ENCODE measurements at places on chromosomes 2 and 18.
A peak's percentile ranks its signal among the peaks of the same experiment; 100 is the strongest.

DNA sequence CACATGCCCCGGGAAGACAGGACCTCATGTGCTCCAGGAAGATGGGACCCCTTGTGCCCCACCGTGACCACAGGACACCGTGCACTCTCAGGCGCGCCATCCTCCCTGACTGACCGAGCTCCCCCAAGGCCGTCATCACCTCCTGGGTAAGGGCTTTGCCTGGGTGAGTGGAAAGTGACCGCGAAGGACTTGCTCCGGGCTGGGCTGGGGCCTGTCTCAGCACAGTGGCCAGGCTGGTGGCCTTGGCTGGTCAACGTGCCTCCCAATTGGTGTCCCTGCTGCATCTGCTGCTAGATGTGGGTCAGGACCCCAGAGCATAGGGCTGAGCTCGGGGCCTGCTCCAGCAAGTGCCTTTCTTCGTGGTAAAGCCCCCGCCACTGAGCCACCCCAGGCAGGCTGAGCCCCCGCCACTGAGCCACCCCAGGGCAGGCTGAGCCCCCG, 69.7 kb upstream of the CTDP1 start:
- DNase-seq = no peak

- no peak for DNase-seq
These were observed 119.6 kb downstream of the LCLAT1 start for GRCh38 chr2:30566631-30567030.

- DNase-seq = no peak
These were observed 82.5 kb downstream of the TGFA start for GRCh38 chr2:70471129-70471528.

- no peak for DNase-seq
These were observed 59.4 kb upstream of the NEDD4L start for GRCh38 chr18:57984490-57985115.

GRCh38 chr2:195092341-195092740, 564.7 kb upstream of the SLC39A10 start:
- no peak for DNase-seq

DNA sequence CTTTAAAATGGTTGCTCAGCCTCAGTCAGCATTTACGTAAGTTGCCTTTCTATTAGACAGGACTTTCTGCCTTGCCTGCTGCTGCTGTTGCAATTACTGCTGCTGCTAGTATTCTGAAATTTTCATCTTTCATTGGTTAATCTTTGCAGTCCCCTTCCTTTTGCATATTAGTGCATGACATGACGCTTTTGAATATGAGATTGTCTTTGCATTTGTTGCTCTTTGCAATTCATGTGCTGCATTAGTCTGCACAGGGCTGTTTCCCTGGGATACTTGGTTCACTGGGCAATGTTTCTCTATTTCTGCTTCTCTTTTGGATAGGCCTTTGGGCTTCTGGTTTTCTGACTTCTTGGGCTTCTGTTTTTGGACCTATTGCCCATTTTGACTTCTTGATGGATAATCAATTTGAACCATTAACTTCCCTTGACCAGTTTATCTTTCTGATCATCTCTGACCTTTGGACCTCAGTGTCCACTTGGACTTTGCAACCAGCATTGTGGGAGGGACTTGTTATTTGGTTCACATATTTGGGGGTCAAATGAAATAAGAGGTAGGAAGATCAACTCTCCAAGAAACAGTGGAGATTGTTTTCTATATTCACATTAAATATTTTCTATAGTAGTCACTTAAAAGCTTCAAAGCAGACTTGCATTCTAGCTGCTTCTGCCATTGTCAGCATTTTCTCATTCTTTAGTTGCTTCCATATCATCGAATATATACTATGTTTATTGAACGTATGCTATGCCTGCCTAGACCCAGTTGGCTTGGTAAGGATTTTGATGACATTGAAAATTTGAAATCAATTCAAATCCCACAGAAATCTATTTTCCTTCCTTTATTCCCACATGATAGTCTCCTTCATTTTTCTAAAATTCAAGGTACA, 12.5 kb upstream of the BUB1 start:
- DNase-seq = no peak

GRCh38 chr2:179936141-179936540, 71.0 kb downstream of the CWC22 start:
- no peak for DNase-seq

DNA sequence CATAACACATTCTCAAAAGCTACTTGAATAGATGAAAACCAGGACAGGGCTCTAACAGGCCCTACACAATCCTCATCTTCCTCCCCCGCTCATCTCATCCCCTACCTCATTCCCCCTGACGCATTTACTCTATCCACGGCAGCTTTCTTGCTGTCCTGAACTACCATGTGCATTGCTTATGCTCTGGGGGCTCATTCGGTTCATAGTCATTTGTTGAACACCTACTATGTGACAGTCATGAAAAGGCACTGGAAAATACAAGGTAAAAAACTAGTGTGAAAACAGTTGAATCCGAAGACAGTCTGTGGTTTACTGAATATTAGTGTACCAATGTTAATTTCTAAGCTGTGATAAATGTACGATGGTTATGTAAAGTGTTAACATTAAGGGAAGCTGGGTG, 797 bp downstream of the EIPR1 start:
- no peak for DNase-seq

DNA sequence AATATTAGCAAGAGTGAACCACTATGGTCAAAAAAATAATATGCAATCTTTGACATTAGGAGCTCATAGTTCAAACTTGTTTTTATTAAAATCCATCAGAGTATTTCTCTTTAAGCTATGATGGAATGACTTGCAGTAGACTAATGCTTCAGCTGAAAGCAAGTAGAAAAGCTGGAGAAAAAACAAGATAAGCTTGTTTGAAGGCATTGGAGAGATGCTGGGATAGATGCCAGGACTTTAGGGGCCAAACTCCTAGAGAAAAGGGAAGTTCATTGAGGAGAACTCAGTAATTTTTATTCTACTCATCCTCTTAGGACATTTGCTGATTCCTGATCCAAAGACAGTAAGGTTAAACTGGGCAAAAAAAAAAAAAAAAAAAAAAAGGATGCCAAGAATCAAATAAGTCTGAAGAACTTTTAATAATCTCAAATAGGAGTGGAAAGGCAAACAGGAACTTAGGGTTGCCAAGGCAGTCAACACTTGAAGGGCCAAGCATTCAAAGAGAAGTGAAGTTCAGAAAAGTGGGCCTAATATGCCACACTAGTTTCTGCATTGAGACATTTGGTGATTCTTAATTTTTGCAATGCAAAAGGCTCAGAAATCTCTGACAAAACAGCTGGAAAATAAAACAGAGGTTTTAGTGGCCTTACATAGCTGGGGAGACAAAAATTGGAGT, 19.7 kb upstream of the AFF3 start:
- DNase-seq = no peak

DNA sequence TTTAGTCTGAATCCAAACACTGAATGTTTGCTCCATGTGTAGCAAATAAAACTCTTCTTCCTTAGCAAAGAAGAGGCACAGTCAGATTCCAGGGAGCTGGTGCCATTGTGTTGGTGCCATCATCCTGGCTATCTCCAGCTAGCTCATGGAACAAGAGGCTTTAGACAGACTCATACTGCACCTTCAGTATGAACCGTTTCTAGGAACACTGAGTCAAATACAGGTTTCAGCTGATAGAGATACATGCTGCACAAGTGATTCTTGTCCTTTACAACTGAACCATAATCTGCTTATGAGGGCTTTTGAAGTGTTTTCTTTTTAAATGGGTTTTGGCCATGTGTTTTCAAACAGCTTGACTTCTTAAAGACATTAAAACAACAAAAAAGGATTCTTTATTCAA, 57.9 kb downstream of the DYNC1I2 start:
- DNase-seq = no peak

DNA sequence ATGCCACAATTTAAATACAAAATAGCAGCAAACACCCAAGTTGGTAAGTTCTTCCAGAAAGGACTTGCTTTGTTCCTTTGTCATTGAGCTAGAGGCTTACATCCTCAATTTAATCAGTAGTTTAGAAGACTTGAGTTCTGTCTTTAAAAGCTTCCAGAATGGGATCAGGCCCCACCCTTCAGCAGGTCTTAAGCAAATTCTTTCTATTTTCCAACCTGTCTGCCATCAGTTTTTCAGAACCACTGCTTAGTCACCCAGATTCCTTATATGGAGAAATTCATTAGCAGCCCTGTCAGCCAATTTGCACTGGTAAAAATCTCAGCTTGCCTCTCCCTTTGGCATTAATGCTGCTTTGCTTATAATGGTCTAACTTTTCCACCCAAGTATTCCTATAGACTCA, 263.6 kb upstream of the HNMT start:
- DNase-seq = no peak

DNA sequence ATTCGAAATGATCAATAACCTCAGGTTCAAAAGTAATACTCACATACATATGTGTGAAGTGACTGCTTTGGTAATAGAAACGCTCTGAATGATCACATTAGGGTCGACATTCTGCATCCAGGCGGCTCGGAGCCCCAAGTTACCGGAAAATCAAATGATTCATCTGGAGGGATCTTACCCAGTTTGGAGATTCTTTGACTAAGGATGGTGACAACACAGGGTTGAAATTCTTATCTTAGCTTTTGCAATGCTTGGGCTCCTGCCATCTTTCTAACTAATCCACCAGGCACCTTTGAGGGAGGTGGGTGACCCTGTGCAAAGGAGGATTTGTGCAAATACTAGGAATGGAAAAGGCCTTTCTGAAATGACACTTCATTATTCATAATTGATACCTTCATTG, 10.8 kb downstream of the GBX2 start:
- DNase-seq = no peak

GRCh38 chr2:14567561-14567960, 65.0 kb upstream of the LRATD1 start:
- DNase-seq = no peak

- no peak for DNase-seq
These were observed 24.3 kb downstream of the NCKAP1 start for GRCh38 chr2:183014005-183014404.

GRCh38 chr2:230866756-230867523, 2.2 kb downstream of the ITM2C start:
- peak; percentile 74 for DNase-seq

GRCh38 chr2:7672027-7672684, 754.9 kb downstream of the RNF144A start:
- peak; percentile 78 for DNase-seq

GRCh38 chr18:47036298-47036874, 965 bp upstream of the ELOA2 start:
- DNase-seq = no peak

DNA sequence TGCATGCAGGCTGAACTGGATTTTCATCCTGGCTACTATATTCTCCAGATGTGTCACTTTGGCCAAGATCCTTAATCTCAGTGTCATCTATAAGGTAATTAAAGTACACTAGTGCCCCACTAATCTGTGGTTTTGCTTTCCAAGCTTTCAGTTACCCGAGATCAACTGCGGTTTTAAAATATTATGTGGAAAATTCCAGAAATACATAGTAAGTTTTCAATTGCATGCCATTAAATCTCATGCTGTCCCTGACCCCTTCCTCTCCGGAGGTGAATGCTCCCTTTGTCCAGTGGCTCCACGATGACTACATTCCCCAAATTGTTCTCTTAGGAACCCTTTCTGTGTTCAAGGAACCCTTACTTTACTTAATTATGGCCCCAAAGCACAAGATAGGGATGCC, 5.3 kb upstream of the TYMS start:
- DNase-seq = no peak

DNA sequence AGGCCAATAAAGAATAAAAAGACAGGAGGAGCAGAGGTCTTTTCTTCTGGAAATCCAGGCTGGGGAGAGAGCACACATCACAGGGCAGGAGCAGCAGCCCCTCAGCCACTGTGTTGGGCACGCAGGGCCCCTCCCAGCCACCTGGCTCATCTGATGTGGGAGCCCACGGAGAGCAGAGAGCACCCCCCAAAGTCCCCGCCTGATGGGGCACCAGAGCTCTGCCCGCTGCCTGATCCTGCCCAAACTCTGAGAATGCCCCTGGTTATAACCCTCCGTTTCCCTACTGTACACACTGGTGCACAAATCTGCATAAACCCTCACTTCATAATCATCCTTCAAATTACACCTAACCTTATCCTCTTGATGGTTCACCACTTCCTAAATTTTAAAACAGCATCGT, 111.3 kb downstream of the HDAC4 start:
- no peak for DNase-seq

DNA sequence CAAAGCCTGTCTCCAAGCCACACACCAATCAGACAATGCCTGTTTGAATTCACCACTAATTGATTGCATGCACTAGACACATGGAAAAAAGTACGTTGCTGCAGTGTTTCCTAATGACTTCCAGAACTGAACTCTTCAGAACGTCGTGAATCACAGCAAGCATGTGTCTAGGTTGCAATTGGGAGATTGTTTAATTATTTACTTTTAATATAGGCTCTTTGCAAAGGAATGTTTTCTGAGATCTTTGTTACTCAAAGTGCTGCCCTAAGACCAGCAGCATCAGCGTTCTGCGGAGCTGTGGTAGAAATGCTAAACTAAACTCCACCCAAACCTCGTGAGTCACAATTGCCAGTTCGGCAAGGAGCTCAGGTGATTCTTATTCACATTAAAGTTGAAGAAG, 52.7 kb upstream of the CCDC68 start:
- DNase-seq = no peak

DNA sequence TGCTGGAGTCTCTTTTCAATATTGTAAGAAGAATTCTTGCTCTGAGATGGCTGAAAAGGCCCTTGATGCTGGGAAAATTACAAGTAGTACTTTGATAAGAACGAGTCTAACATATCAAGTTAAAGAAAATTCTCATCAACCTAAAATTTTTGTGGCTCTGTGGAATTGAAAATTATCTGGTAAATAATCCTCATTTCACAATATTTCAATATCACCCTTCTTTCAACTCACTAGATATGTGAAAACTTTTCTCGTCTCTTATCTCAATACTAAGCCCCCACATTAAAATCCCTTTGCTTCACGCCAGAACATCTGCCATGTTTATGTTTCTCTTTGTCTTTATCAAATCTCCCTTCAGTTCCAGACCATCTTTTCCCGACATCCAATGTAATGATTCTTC, 448.8 kb downstream of the ZNF516 start:
- DNase-seq = no peak

DNA sequence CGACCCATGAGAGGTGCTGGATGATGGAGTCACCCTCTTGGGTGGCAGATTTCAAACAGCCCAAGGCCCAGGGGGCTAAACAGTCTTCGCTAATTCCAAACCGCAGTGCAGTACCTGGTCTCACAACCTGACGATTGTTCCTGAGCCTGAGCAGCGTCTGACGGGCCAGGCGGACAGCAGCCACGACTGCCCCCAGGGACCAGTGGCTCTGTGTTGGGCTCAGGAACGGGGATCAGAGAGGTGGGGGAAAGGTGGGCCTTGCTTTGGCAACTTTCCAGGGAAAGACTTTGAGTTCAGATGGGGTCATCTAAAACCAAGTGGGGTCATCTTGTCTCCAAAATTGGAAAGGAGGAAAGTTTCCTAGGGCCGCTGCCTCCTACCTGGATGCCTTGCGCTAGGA, 492 bp downstream of the COLEC11 start:
- DNase-seq = no peak

- no peak for DNase-seq
These were observed 4.7 kb downstream of the PHLPP1 start for GRCh38 chr18:62720048-62720447.

DNA sequence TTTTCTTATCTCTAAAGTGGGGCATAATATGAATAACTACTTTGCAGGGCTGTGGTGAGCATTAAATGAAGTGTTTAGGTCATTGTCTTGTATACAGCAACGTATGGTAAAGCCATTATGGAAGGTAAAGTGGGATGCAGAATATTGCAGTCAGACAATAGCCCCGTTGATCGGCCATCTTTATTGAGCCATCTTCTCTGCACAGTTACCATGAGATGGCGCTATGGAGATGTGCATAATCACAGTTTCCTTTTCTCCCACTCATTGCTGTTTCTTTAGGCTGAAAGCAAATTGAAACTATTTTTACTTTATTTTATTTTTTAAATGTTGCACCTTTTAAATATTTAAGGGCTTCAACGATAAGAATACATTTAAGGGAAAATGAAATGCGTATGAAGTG, 108.9 kb downstream of the THSD7B start:
- DNase-seq = no peak

All from CD8-positive, alpha-beta T cell (primary cell).